ENCODE measurements at places on chromosomes 7 and 10. TPM values are rescaled to one million over a fixed set of nuclear protein-coding genes. Genes with fewer than 3 reads are reported as not detected.

DNA sequence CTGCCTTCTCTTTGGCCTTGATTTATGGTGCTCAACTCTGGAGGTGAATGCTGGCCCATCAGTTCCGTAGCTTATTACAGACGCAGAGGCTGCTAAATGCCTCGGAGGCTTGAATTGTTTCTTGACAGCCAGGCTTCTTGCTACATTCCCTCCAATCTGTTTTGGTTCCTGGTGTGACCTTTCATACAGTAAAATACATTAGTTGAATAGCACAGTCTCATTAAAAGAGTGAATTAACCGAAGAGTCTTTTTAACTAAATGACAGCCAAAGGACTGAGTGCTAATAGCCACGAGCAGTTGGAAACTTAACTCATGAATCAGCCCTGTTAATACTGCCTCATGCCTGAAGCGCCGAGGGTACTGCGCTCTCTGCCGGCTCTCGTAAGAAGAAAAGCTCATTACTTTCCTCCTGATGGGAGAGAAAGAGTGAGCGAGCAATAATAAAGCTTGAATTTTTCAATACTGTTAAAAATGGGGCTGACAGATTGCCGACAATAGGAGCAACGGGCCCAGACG lies 236.4 kb upstream of the GPR26 start:
- H3K27ac ChIP-seq: no peak overlapping the region
- no peak for DNase-seq
- H3K36me3 ChIP-seq: no peaks in the 10 kb centered on the region
- H3K27me3 ChIP-seq: no peaks in the 10 kb centered on the region

FBXW4 gene
- 95.1 TPM for total RNA-seq

DNA sequence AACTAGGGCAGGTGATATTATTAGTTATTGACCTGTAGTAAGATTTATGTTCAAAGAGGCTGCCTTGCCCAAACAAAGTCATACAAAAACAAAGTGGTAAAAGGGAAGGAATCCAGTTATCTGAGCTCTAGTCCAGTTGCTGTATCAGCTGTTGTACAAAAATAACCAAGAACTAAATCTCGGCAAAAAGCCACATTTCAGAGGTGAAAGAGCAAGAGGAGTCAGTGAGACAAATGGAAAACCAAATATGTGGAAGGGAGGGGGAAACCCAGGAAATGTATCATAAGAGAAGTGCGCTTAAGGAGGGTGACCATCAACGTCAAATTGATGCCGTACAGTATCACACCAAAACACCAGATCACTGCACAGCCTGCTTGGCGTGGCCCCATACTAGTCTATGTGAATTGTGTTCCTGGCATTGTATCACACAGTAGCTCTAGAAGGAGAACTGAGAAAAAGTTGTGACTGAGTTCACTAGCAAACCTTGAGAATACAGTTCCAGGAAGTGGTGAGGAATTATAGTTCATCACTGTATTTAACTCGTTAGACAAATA lies 6.4 kb downstream of the AGBL3 start:
- H3K27ac ChIP-seq: no peak overlapping the region
- no peak overlapping the region for H3K4me3 ChIP-seq
- H3K4me1 ChIP-seq: peaks cover 4% of the 10 kb centered on the region

- H3K4me1 ChIP-seq: no peaks in the 10 kb centered on the region
- no peak for DNase-seq
- no peak overlapping the region for H3K4me3 ChIP-seq
- no peaks in the 10 kb centered on the region for H3K36me3 ChIP-seq
These were observed 717.2 kb downstream of the TNS3 start for GRCh38 chr7:46864716-46865115.

GBX1 gene
- not detected for total RNA-seq

GRCh38 chr10:12919574-12919973 lies 81.9 kb downstream of the CCDC3 start:
- no peaks in the 10 kb centered on the region for H3K27me3 ChIP-seq
- no peak overlapping the region for H3K27ac ChIP-seq
- no peak for DNase-seq

PUS7 gene
- 7.8 TPM for total RNA-seq

- H3K27me3 ChIP-seq: no peaks in the 10 kb centered on the region
- no peaks in the 10 kb centered on the region for H3K36me3 ChIP-seq
- no peaks in the 10 kb centered on the region for H3K4me1 ChIP-seq
- DNase-seq: no peak
These were observed 69.7 kb downstream of the CD36 start for GRCh38 chr7:80708123-80708522.

- no peaks in the 10 kb centered on the region for H3K4me1 ChIP-seq
- no peak for DNase-seq
- H3K36me3 ChIP-seq: no peaks in the 10 kb centered on the region
- no peak overlapping the region for H3K4me3 ChIP-seq
These were observed 678.4 kb downstream of the PHTF2 start for GRCh38 chr7:78476851-78477405.

GRCh38 chr7:22787951-22788350 lies 34.7 kb downstream of the TOMM7 start:
- H3K27me3 ChIP-seq: no peaks in the 10 kb centered on the region
- no peak overlapping the region for H3K4me3 ChIP-seq
- H3K4me1 ChIP-seq: no peaks in the 10 kb centered on the region
- H3K27ac ChIP-seq: no peak overlapping the region

DNA sequence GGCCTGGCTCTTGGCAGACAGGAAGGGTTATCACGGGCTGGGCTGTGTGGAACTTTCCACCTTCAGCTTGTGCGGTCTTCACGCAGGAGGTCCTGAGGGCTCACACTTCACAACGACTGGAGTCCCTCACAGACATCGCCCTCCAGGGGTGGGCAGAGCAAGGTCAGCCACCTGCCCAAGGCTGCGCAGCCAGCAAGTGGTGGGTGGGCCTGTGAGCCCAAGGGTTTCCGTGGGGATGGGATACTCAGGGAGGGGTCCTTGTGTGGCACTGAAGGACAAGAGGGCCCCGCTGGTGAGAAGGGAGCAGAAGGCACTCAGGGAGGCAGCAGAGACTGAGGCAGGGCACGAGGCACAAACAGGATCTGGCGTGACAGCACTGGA lies 22.0 kb downstream of the PDIA4 start:
- no peak for DNase-seq
- H3K27me3 ChIP-seq: no peaks in the 10 kb centered on the region
- H3K36me3 ChIP-seq: peaks cover 71% of the 10 kb centered on the region
- H3K27ac ChIP-seq: no peak overlapping the region

GRCh38 chr7:28654110-28654509 lies 241.8 kb downstream of the CREB5 start:
- H3K27me3 ChIP-seq: no peaks in the 10 kb centered on the region
- H3K4me1 ChIP-seq: no peaks in the 10 kb centered on the region
- no peak overlapping the region for H3K27ac ChIP-seq
- no peak overlapping the region for H3K4me3 ChIP-seq
- DNase-seq: no peak

- H3K4me1 ChIP-seq: peaks cover 13% of the 10 kb centered on the region
- H3K27ac ChIP-seq: no peak overlapping the region
- H3K36me3 ChIP-seq: peaks cover 19% of the 10 kb centered on the region
- H3K27me3 ChIP-seq: no peaks in the 10 kb centered on the region
These were observed 8.4 kb downstream of the IKZF5 start for GRCh38 chr10:123000155-123000554.
